Iris pigment epithelial cell (primary cell): ENCODE measurements at places on chromosomes 5 and 9.

- DNase-seq: no peak
Observed at GRCh38 chr5:50328193-50328729, 112.8 kb downstream of the EMB start.

DNA sequence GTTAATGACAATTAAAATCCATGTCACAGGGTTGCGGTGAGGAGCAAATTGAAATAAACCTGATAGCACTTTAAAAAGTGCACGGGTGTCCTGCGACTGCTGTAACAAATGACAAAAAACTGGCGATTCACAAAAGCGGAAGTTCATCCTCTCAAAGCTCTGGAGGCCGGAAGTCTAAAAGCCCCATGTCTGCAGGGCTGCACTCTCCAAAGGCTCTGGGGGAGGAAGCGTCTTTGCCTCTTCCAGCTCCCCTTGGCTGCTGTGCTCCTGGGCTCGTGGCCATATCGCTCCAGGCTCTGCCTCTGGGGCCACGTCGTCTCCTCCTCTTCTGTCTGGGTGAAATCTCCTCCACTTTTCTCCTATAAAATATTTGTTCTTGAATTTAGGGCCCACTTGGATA, 273.9 kb upstream of the IRX2 start:
- no peak for DNase-seq

GRCh38 chr9:36263683-36264082, 5.4 kb upstream of the GNE start:
- no peak for DNase-seq

DNA sequence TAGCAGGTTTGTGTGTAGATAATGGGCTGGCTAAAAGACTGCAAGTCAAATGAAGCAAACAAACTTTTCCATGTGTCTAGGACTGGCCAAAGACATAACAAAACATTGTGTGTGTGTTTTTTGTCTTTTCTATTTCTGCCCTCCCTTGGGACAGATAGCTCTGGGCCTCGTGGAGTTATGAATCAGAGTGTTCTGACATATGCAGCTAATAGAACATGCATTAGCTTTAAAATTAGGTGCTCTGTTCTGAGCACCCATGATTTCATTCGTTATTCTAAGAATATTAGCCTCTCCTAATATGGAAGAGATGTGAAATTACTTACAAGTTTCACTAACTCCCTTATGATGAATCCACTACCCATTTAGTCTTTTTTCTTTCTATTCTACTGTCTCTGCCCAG, 367.3 kb upstream of the PAPPA start:
- no peak for DNase-seq

GRCh38 chr9:2638871-2639673, 17.5 kb downstream of the VLDLR start:
- DNase-seq: peak; percentile 28

GRCh38 chr5:133675376-133676154, 63.2 kb upstream of the FSTL4 start:
- no peak for DNase-seq

DNA sequence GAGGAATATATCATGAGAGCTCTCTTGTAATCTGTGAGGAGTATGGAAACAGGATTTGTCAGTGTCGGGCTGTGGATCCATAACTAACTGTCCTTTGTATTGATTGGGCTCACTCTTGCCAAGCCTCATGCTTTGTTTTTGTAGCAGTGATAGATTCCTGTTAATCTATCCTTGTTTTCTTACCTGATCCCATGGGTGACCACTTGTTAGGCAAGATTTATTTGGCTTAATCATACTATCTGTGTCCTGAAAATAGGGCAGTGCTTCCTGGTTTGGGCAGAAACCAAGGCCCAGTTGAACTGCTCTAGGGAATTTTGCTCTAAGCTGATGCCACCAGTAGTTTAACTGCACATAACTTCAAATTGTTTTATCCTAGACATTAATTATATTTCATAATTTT, 6.1 kb downstream of the NDFIP1 start:
- DNase-seq: no peak

DNA sequence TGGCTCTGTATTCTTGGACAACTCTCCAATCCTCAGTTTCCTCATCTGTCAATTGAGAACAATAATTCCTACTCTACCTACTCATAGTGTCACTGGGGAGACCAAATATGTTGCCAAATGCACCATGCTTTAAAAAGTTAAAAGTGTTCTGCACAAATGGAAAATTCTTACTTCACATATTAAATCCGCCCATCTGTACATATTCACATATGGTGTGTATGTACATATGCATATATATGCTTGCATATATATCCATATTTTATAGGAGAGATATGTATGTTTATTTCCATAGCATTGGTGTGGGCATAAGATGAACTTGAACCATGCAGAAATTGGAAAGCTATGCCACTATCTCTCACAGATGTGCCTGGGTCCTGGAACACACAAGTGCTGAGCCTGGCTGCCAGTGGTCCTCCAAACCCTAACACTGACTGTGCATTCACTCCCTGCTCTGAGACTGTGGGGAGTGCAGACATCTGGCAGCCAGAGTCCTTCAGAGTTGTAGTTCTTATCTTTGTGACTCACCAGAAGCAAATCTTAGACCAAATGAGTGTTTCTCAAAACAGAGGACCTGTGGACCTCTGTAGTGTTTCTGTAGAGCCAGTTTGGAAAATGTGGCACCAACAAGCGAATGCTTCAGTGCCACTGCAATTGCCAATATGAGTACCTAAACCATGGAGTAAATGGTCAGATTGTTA, 168.7 kb downstream of the GRIA1 start:
- peak; percentile 90 for DNase-seq

DNA sequence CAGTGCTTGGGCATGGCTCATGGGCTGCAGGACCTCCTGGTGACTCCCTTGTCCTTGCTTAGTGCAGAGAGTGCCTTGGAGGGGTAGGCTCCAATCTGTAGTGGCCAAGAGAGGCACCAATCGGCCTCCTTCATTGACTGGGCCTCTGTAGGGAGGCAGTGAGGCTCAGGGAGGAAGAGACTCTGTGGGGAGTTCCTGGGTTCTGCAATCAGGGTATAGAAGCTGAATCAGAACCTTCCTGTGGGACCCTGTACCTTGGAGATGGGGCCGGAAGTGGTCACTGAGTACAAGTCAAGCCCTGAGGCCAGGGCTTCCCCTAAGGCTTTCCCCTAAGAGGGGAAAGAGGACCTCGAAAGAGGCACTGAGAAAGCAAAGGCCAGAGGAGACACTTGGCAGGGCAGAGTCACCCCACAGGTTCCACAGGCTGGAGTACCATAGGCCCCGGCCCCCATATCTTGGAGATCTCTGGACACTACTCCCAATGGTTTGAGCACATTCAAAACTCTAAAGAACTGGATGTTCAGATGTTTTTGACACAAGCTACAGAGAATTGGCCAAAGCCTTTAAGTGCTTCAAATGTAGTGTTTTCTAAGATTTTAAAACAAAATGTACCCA, 190.5 kb downstream of the HSPA4 start:
- DNase-seq: no peak

GRCh38 chr5:9438596-9439354, 107.1 kb downstream of the SEMA5A start:
- DNase-seq: no peak

DNA sequence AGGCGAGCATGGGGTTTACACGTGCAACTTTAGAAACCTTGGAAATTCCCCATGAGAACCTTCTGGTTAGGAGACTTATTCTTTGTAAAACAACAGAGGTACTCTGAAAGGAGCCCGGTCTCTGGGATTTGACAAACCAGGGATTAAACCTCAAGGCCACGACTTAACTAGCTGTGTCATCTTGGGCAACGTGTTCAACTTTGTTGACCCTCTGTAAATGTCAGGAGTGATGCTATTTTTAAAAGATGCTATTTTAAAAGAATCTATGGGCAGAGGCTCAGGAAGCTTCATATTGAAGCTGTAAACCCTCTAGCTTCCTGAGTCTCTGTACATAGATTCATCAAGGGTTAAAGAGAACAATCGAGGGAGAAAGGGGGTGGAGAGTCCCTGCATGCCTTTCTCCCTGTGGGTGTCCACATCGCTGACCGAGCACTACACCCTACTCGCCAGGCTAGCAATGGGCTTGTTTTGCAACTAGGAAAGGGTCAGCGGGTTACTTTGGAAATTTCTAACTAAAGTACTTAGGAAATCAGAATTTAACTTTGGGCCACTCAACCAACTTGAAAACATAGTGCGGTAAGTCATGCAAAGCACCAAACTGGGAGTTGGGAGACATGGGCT, 2.1 kb downstream of the SLC36A2 start:
- no peak for DNase-seq

DNA sequence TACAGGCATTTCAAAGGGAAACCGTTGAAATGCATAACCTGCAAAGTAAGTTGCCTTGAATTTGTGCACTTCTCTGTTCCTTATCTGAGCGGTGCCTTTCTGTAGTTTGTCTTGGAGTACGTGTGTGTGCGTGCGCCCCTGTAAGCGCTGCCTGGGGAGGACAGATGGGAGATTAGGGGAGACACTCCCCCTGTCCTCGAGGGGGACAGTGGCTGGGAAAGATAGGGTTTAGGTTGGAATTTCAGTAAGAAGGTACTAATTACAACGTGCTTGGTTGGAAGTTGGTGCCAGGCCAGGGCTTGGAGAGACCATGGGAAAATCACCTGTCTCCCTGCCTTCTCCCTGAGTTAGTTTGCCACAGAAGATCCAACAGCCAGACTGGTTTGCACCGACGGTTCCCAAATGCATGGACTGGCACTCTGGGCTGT, 73.2 kb downstream of the PIK3R1 start:
- peak; percentile 37 for DNase-seq

DNA sequence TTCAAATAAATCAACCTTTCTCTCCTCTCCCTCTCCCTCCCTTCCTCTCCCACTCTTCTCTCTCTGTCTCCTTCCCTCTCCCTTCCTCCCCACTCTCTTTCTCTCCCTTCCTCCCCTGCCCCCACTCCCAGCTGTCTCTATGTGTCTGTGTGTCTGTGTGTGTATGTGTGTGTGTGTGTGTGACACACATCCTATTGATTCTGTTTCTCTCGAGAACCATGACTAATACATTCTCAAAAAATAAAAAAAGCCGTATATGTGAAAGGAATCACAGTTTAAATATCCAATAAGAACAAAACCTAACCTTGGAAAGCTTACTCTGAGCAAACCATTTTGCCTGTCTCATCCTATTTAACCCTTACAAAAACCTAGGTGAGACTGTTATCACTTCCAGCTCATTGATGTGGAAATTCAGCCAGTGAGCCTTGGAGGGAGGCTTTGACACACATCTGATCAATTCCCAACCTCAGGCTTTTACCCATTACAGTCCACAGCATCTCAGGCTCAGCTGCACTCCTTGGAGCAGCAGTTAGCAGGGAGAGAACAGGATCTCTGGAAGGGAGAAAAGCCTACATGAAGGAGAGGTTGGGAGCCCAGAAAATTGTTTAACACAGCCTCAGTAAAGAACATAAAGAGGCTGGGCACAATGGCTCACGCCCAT, 8.3 kb downstream of the HSD17B3 start:
- DNase-seq: peak; percentile 65

DNA sequence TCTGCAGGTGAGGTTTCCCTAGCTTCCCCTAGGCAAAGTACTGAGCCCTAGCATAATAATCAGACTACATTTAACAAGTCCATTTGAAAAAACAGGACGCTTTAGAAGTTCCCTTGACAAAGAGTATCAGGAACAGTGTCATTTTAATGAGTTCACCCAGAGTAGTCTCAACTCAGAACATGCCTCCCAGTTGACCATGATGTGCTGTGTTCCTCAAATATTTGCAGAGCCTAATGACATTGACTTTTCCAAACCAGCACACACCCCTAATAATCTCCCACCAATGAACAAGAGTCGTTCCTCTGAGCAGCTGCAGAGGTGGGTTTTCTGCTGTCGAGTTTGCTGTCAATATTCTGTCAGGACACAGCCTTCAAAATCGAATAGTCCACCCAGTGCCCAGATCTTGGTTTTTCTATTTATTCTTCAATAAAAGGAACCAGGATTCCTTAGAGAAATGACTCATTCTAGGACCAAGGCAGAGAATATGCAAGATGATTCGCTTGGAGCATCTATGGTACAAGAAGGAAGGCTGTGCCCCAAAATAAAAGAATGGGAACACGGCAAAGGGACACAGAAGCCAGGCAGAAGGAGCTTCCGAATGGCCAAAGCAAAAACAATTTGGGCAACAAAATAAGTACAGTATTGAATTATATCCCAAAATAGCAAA, 57.6 kb downstream of the OTULIN start:
- peak; percentile 28 for DNase-seq

GRCh38 chr9:6307551-6308096, 20.6 kb upstream of the TPD52L3 start:
- no peak for DNase-seq

GRCh38 chr9:111588846-111589245, 10.6 kb downstream of the PTGR1 start:
- DNase-seq: no peak

DNA sequence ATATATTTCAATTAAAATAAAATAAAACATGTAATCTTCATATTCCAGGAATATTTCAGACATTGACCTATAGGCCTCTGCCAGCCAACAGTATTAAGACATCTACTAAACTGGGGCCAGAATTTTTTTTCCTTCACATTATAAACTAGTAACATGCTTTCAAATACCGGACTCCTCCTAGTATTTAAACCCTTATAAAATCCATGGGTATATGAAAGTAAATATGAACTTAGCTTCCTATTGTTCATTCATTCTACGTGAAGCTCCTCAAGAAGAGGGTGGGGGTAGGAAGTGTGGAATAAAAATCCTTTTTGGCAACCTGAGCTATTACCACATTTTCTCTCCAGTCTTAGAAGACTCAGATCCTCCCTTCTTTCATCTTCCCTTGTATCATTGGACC, 16.4 kb downstream of the SEMA5A start:
- no peak for DNase-seq

GRCh38 chr9:126056312-126057021, 270.2 kb upstream of the MVB12B start:
- no peak for DNase-seq

- no peak for DNase-seq
Observed at GRCh38 chr5:109247986-109248385, 161.8 kb downstream of the PJA2 start.

DNA sequence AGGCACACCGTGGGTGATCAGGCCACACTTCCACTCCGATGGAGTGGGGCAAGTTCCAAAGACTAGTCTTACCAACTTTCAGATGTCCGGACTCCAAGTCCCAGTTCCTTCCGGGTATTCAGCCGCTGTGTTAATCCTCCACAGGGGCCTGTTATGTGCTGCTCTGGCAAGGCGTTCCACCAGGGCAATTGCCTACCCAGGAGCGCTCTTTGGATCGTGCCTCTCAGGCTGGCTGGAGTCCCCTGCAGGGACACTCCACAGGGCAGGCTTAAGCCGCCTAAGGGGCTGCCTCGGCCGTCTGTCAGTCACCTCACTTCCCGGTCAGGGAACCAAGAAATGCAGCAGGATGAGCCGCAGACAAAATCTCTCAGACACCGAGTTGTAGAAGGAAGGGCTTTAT, 118.7 kb upstream of the CCNG1 start:
- DNase-seq: no peak

GRCh38 chr5:80745490-80745889, 90.7 kb upstream of the DHFR start:
- DNase-seq: peak; percentile 89
